NCI-H524 (cell line): ENCODE measurements at places on chromosomes 6 and 20.
A peak's percentile ranks its signal among the peaks of the same experiment; 100 is the strongest.

DNA sequence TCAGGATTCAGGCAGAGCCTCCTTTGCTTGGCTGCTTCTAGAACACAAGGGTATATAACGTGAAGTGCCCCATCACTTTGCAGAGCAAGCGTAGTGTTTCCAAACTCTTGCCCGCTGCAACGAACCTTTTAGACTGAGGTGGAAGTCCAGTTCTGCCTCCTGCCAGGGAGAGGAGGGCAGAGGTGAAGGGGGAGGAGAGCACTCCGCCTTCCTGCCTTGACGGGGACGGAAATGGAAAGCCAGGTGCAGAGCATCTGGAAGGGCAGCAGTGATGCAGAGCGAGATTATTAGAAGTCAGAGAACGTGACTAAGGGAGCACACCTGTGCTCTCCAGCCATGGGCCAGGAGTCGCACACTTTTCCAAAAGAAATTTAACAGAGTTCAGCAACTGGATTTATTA lies 63.4 kb downstream of the RREB1 start:
- DNase-seq = no peak

DNA sequence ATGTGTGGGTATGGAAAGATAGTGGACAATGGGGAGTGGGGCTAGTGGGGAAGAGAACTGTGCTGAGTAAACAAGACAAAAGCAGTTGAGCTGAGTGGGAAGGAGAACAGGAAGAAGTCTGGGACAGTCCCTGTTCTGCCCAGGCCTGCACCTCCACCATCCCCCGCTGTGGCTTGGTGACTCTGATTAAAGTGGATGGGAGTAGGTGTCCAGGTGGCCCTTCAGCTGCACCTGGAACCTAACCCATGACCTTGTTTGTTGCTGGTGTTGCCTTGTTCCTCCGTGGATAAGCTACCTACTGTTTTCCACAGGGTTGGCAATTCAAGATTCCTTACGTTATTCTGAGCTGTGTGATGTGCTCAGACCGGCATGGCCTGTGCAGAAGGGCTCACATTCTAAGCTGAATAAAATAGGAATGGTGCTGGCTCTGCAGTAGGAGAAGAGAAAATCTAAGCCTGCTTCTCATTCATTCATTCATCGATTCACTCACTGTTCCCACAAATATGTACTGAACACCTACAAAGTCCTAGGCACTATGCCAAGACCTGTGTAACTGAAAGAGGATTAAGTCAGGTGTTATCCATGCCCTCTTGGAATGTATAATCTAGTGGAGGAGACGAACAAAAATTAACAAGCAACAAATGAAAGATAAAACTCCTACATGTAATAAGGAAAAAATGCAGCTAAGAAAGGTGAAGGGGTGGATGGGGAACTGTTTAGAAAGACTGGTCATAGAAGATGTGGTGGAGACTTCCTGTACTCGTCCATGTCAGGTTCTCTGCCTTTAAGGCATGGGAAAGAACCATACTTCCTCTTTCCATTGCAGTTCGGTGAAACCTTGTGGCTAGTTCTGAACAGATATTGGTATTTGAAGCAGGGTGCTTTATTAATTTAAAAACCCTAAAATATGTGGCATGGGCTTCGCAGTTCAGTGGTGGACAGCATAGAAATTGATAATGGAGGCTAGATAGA lies 10.1 kb upstream of the CALHM6 start:
- DNase-seq = no peak

- DNase-seq = no peak
These were observed 56.1 kb downstream of the PSMG4 start for GRCh38 chr6:3314621-3315467.

DNA sequence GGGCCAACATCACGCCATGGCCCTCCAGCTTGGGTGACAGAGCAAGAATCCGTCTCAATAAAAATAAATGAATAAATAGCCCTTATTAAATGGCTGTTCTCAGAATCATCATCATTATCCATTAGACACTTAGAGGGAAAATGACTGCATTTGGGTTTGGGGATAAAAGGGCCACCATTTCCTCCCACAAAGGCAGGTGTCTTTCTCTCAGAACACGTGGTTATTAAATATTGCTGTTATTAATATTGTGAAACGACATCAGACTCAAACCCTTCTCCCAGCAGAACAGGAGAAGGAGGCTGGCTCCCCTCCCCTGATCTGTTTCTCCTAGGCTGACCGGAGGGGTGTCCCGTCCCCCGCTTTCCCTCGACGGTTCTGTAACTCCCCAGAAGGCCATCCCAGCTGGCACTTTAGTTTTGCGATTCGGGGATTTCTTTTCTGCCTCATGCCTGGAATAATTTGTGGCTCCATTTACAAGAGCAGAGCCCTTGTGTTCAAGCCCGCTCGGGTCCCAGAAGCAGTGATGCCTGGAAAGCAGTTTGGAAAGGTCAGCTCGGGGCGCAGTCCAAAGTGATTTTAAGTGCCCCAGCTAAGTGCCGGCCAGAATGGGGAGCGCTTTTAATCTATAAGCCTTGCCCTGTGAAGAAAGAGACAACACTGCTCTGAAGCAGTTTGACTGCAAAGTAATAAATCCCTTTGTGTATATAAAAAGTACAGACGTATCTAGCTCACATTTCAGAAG lies 41.9 kb downstream of the EYA2 start:
- DNase-seq = no peak

GRCh38 chr20:22719167-22719591 lies 134.8 kb upstream of the FOXA2 start:
- DNase-seq = no peak

DNA sequence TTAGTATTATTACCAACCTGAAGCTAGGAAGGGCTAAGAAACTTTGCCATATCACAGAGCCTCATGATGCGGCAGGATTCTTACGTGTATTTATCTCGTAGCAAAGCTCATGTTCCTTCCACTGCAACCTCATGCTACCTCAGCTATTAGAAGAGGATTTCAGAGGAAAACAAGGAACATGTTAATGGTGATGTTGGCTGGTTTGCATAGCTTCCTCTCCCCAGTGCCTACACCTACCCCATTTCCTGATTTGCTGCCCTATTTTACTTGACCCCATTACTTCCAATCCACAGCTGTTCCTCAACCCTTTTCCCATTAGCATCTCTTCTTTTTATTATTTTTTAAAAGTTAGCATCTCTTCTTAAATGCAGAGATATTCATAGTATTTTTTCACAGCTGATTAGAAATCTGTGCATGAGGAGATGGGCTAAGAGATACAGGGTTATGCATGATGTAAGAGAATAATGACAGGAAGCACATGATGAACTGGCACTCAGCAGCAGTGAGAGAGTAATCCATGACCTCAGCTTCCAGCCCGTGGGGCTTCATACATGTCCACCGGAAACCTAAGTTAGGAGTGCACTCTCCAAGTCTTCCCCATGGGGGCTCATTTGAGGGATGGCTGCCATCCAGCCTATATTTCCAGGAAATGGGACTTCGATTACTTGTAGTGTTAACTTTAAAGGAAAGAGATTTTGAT lies 106.1 kb upstream of the ASF1A start:
- DNase-seq = no peak

DNA sequence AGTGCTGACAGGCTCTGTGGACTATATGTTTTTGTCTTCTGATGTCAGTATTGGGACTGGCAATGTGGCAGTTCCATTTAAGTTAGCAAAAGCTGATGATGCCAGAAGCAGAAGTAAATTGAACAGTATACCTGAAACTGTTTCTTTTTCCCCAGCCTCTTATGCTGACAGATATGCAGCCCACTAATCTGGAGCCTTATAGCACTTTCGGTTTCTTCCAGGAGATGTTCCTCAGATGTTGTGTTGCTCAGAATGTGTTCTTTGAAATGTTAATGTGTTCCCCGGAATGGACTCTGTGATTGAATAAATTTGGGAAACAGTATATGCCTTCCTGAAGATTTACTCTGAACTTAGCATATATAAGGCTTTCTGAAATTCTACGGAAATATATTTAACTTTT lies 80.7 kb upstream of the MRAP2 start:
- DNase-seq = no peak

DNA sequence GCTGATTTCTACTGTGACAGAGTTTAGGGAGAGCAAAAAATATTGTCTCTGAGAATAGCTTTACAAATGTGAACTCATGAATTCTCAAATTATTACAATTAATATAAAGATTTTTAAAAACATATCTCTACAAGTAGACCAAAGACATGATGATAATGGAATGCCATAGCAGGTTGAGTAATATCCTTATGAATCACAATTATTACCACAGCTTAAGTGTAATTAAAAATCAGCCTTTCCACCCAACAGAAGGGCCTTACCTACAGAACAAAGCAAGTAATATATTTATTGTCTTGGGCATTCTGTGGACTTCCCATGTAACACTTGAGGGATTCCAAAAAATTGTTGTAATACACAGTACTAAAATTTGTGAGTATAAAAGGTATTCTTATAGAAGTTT lies 1099.6 kb upstream of the GJE1 start:
- DNase-seq = no peak

GRCh38 chr20:62678553-62678952 lies 30.1 kb upstream of the NTSR1 start:
- DNase-seq = no peak

GRCh38 chr6:116536216-116536621 lies 9.3 kb downstream of the TRAPPC3L start:
- peak; percentile 54 for DNase-seq

GRCh38 chr6:83221276-83221675 lies 28.1 kb downstream of the RWDD2A start:
- DNase-seq = no peak
